Activated CD8-positive, alpha-beta memory T cell treated with anti-CD3 and anti-CD28 coated beads for 4 hours (primary cell): ENCODE measurements at places on chromosomes 6 and 20.

GRCh38 chr6:19175023-19175422 lies 662.1 kb upstream of the ID4 start:
- DNase-seq, result no peak

DNA sequence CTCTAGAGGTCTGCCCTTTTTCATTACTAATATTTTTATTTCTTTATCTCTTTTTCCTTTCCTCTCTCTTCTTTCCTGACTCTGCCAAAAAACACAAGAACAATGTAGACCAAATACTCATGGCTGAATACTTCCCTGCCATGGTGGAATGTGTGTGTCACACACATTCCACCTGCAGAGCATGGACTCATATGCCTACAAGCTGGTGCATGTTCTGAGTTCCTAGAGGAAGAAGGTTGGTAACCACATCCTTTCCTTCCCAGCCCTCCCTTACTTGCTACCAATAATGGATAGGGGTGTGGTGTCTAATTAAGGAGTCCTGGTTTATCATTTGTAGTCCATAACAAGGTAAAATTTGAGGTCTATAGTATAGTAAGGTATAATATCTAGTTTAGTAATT lies 15.2 kb upstream of the CST9L start:
- no peak for DNase-seq

DNA sequence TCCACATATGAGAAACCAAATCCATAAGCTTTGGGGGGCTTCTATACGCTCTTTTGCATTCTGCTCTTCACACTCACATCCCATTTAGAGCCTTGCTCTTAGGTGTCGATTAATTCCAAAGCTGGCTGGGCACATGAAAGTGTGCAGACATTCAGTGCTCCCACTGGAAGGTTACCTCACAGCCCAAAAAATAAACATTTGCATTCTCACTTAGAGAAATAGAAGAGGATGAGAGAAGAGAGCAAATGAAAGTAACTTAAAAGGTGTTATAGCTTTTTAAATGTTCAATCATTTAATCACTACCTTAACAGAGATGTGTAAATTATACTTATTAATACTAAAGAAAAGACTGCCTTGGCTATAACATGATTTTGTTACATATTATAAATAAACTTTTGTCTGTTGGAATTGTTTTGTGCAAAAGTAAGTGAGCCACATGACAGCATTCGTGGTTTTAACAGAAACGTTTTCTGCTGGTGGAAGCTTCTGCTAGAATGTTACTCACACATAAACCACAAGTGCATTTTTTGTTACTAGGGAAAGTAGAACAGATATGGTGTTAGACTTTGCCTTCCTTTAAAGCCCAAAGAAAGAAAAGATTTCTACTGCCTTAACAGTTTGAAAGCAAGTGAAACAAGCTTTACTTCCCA lies 116.7 kb downstream of the SIM1 start:
- no peak for DNase-seq

DNA sequence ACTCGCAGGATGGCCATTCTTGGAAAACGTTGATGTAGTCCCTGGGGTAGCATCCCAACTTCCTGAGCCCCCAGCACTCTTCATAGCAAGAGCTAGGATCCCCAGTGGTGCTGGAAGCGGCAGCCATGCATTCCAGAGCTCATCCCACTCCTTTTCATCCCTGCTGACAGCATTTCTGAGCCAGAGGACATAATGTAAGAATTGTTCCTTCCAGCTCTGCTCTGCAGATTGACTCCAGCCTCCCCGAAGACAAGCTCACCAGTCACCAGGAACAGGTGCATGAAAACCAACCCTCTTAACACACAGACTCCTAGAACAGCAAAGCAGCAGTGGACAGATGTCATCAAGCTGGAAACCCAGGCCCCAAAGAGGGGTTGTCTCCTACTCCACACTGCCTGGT lies 3.8 kb downstream of the SLC13A3 start:
- DNase-seq, result no peak

DNA sequence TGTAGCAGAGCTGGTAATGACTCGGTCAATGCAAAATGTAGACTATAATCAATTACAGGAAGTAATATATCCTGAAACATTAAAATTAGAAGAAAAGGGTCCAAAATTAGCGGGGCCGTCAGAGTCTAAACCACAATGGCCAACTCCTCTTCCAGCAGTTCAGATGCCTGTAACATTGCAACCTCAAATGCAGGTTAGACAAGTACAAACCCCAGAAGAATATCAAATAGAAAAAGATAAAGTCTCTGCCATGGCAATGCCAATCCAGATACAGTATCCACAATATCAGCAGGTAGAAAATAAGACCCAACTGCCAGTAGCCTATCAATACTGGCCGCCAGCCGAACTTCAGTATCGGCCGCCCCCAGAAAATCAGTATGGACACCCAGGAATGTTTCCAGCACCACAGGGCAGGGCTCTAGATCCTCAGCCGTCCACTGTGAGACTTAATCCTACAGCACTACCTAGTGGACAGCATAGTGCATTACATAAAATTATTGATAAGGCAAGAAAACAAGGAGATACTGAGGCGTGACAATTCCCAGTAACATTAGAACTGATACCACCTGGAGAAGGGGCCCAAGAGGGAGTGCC lies 158.4 kb downstream of the GPX5 start:
- DNase-seq, result no peak

- no peak for DNase-seq
Measured at GRCh38 chr20:1935696-1936366, 40.6 kb downstream of the SIRPA start.

- no peak for DNase-seq
Measured at GRCh38 chr6:77450924-77451323, 12.4 kb downstream of the HTR1B start.

GRCh38 chr6:111124406-111124805 lies 37.1 kb downstream of the SLC16A10 start:
- DNase-seq, result no peak

DNA sequence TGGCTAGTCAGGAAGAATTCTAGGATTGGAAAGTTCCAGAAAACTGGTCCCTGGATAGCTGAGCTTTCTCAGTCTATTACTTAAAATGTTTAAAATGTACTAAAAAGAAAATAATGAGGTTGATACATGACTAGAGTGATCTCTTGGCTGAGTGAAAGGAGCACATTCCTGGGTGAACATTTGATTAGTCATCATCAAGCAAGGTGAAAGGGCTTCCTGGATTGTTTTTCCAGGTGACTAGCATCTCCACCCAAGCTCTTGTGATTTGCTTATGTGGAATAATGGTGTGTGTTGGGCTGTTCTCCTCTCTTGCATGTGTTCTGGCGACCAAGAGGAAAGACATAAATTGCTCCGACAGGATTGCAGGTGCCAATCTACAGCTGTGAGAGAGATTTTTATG lies 42.9 kb downstream of the PKIB start:
- DNase-seq, result no peak

DNA sequence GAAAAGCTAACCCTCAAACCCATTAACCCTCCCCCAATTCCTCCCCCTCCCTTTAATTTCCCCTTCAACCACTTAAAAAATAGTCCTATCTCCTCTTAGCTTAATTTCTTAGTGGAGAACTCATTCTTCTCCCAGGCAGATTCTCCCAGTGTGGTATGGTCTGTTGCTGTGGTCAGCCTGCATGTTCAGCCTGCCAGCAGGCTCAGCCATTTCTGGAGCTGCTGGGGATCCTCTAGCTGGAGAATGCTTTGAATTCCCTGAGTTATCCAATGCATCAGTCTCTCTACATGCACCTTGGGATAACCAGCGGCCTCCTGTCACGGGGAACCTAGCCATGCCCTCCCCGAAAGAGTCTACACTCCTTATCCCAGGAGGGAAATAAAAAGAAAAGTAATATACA lies 375.4 kb upstream of the RSPO3 start:
- no peak for DNase-seq
